ENCODE measurements at places on chromosomes 7 and 10.

GRCh38 chr7:52962402-52963076 lies 72.9 kb upstream of the POM121L12 start:
- no peak for DNase-seq

DNA sequence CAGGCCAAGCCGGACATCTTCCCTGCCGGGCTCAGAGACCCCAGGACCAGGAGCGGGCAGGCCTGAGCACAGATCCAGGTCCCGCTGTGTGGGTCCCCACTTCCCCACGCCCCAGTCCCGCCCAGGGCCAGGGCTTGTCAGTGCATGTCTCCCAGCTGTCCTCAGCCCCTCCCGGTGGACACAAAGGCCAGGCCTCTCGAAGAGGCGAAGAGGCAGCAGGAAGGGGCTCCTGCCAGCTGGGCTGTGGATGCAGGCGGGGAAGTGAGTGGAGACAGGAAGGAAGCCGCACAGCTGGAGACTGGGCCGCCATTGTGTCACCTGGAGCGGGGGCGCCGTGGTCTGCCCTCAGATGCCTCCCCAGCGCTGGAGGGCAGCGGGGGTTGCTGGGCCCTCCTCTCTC lies 4.8 kb downstream of the GRIFIN start:
- DNase-seq = no peak

DNA sequence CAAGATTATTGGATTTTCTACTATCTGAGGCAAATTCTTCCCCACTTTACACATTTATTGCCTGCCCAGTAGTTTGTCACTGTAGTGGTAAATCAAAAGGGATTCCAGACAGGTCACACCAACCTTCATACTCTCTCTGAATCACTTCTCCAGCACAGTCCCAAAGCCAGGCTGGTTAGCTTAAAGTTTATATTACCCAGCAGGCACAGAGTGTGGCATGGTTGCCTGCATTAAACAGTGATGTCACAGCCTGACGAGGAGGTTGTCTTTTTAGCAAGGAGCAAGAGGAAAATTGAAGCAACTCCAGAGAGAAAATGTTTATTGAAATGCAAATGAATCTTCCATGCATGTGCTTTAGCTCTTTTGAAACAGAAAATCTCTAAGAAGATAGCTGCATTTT lies 375.5 kb upstream of the CELF2 start:
- DNase-seq = no peak

DNA sequence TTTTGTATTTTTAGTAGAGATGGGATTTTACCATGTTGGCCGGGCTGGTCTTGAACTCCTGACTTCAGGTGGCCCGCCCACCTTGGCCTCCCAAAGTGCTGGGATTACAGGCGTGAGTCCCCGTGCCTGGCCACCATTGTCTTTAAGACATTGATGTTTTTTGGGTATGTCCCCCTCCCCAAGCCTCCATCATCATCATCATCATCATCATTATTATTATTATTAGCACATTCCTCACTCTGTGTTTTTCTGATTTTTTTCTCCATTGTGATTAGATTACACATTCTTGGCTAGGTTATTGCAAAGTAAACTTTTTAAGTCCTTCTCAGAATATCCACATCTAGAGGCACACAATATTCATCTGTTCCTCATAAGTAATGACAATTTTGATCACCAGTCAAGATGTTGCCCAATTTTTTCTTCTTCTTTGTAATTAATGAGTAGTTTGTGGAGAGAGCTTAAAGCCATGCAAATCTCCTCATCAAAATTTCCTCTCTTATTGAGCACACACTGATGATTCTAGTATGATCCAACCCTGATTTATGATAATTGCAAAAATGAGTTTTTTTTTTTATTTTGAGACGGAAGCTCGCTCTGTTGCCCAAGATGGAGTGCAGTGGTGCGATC lies 47.5 kb downstream of the EPC1 start:
- no peak for DNase-seq

DNA sequence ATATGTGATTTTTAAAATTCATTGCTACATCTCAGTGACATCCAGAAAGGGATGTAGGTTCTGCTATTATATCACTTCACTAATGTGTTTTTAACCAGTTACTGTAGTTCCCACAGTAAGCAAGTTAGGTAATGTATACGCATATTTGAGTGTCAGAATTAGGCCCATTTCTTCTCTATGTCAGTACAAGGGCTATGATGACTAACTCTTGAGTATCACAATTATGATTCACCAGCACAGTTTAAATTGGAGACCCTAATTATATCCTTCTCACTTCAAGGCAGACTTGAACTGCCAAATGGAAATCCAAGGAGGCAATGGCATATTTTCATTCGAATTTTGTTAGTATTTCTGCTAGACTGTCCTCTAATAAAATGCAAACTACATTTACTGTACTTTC lies 23.6 kb downstream of the BZW2 start:
- DNase-seq = no peak

- no peak for DNase-seq
These were observed 5.8 kb upstream of the POLM start for GRCh38 chr7:44087911-44088838.

DNA sequence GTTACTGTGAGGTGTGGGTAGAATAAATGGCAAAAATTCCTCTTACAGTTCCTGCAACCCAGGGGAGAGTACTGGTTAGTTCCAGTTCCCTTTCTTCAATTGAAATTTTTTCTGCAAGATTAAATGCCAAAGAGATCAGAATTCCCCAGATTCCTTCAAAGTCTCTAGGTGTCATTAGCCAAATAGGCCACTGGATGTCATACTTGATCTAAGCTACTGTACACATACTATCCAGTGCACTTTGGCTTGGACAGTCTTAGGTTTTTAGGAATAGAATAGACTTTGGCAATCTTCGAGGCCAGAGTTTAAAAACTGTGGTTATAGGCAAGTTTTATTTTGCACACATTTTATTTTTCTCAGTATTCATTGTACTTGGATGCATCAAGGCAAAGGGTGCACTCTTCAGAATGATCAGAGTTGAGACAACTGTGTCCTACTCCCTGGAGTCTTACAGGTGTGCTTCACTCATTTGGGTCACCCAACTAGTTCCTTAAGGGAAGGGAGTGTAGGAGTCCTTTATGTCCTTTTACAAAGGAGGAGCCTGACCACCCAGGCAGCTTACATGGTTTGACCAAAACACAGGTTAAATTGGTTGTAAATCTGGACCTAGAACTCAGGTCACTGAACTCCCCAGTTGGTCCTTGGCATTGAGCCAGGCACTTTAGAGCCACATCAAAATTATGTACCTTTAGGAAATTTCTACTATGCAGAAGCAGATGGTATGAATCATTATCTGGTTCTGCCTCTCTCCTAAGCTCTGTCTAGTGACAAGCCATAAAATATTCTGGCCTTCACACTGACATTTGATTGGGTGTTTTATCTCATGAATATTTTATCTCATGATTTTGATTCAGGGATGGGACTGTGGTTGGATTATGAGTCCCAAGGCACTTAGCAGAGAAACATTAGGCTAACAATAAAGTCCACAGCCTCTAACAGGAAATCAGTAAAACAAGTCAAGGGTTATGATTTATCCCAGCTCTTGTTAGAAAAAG lies 49.5 kb downstream of the ASAH2B start:
- DNase-seq = no peak

DNA sequence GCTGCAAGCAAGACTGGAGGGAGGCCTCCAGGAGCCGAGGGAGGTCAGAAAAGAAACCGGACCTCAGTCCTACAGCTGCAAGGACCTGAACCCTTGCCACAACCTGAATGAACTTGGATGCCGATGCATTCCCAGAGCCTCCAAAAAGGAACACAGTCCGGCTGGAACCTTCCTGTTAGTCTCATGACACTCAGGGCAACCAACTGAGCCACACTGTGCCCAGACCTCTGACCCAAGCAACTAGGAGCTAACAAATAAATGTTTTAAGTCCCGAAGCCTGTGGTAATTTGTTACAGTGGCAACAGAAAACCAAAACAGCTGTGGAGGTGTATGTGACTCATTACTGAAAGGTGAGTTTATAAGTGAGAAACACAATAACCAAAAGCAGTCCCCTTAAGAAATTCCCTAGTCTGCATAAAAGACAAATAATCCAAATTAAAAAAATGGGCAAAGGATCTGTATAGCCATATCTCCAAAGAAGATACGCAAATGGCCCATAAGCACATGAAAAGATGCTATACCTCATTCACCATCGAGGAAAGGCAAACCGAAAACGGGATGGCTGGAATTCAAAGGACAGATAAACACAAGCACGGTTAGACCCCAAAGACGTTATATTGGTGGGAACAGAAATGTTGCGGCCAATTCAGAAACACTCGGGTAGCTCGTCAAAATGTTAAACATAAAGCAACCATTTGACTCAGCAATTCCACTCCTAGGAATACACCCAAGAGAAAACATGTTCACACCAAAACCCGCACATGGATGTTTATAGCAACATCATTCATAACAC lies 24.8 kb downstream of the GNA12 start:
- no peak for DNase-seq

DNA sequence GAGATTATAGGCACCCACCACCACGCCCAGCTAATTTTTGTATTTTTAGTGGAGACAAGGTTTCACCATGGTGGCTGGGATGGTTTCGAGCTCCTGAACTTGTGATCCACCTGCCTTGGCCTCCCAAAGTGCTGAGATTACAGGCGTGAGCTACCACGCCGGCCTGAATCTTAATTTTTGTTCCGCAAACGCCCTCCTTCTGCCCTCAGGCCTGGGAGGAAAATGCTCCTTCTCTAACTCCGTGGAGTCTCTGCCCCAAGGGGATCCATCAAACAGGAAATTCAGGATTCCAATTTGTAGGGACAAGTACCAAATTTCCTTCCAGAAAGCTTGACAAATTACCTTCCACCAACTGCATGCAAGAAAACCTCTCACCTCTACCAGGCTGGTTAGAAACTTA lies 43.2 kb downstream of the RBAK start:
- no peak for DNase-seq

DNA sequence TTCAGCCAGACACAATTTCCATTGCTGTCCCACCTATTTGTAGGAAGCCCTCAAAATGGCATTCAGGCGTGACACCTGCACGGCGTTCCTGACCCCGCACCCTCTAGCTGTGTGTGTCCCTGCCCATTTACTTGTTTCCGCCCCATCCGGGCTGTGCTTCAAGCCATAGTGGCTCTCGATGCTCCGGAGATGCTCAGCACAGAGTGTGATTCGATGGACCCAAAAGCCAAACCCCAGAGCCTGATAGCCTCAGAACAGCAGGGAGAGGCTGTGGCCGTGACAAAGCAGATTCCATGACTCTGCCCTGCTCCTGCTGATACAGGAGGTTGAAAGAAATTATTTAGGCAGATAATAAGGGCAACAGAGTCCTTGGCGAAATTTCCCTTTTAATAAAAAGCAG lies 13.4 kb downstream of the BUD31 start:
- DNase-seq = no peak

DNA sequence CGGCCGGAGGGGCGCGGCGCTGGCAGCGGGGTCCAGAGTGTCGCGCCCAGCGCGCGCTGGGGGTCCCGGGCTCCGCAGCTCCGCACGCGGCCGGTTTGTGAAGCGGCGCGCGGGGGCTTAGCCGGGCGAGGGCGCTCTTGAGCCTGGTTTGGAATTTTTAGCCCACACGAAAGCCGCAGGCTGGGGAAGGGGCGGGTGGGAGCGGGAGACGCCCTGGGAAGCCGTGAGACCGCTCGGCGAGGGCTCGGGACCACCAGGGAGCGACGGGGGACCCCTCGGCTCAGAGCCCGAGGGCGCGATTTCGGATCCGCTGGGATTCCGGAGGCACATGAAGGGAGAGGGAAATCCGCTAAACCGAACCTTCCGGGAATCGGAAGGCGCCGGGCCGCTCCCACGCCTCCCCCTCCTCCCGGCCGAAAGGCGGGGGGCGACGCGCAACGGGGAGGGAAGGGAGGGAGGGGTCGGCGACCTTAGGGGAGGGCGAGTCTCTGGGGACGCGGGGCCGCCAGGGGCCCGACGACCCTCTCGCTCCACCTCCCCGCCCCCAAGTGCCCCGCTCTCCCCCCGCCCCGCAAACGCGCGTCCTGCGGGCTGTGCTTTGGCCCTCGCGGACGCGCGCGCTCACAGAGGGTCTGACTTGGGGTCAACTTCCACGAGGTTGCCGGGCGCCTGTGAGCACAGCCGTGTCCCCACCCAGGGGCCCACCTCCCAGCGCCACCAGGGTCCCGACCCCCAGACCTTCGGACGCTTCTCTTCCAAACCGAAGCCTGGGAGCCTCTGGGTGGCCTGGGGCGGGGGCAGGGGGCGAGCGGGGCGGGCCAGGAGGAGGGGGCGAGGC lies 5.1 kb upstream of the ELFN1 start:
- peak; percentile 65 for DNase-seq

DNA sequence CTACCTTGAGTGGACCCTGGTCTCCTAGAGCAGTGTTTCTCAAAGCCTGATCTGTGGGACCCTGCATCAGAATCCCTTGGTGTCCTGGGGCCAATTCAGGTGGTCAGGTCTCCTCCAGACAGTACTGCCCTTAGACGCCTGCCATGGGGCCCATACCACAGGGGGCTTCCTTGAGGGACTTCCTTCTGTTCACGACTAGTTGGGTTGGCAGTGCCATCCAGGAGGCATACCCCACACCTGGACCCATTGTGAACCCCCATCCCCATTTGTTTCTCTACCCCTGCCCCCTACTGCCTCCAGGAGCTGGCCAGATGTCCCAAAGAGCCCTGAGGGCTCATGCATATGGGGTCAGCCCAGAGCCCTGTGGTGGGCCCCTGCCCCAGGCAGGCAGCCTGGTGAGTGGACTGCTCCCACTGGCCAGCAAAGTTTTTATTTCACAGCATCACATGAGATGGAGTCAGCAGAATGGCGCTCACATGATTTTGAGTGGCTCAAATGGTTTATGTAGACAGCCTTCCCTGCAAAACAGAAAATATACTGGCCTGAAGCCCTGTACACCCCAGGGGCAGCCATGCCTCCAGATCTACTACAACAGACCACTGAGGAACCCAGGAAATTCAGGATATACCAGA lies 259.9 kb upstream of the ZMIZ1 start:
- DNase-seq = no peak

DNA sequence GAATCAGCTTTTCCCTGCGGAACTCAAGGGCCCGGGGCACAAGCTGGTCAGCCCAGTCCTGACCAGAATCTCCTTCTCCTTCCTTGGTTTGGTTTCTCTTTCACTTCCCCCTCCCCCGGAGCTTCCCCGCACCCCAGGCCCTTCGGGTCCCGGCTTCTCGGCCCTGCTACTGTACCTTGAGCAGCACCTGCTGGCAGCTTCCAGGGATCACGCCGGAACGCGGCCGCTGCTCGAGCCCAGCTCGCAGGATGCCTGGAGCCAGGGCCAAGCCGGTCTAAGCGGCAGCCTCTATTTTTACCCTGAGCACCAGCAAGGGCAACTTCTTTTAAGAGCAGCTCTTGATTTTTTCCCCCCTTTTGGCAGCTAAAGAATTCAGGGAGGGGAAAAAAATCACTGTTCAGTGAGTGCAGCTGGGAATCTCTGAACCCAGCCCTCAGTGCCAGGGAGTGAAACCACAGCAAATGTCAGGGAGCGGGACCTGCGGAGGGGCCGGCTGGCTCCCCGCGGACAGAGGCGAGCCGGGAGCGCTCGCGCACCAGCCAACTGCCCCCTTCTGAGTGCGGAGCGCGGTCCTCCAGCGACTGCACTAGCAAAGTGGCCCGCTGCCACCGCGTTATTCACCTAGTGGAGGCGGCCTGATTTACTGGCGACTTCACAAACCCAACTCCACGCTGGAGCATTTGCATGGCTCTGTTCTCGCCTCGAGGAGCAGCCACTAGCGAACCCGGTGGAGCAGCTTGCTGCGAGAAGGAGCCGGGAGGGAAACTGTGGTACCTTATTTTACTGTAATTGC lies 2.4 kb upstream of the INHBA start:
- peak; percentile 56 for DNase-seq

- no peak for DNase-seq
These were observed 45.2 kb downstream of the GRK5 start for GRCh38 chr10:119252470-119253151.
